ENCODE measurements at places on chromosomes 13 and 19. TPM values are rescaled to one million over a fixed set of nuclear protein-coding genes. Genes with fewer than 3 reads are reported as not detected.

Gene ZNF45
- total RNA-seq: 20.4 TPM

Gene MISP3
- total RNA-seq: 0.49 TPM

Gene FFAR2
- total RNA-seq: not detected

Gene TICAM1
- total RNA-seq: 6.7 TPM

Gene PRR19
- total RNA-seq: 0.32 TPM

Gene HSD17B14
- 14.6 TPM for total RNA-seq

Gene LCP1
- total RNA-seq: 0.61 TPM

Gene SHD
- total RNA-seq: not detected

Gene ZNF284
- total RNA-seq: 3.2 TPM

Gene NECTIN2
- 53.2 TPM for total RNA-seq

Gene PABPC3
- total RNA-seq: 0.12 TPM

Gene PHF11
- total RNA-seq: 20.3 TPM

Gene RPL13A
- total RNA-seq: 1,679 TPM

Gene SKA3
- 15.3 TPM for total RNA-seq

Gene TYROBP
- total RNA-seq: not detected

Gene RFPL4AL1
- total RNA-seq: not detected

Gene OR7D2
- total RNA-seq: not detected

Gene SELENOV
- total RNA-seq: not detected

Gene MUC16
- total RNA-seq: not detected

Gene ZNF528
- total RNA-seq: 42.9 TPM

Gene PCDH9
- 5.7 TPM for total RNA-seq

Gene SLITRK6
- total RNA-seq: 0.12 TPM

Gene RYR1
- under 0.01 TPM for total RNA-seq

Gene CLEC17A
- total RNA-seq: not detected

Gene HOMER3
- 136 TPM for total RNA-seq

Gene ABCC4
- 45.8 TPM for total RNA-seq

Gene SIGLEC9
- total RNA-seq: not detected

Gene SIGLEC11
- total RNA-seq: not detected

Gene CD70
- total RNA-seq: not detected

Gene GIPR
- total RNA-seq: 0.49 TPM

Gene RASL11A
- total RNA-seq: 1.1 TPM

Gene KLF2
- total RNA-seq: 8.4 TPM

Gene CGB2
- not detected for total RNA-seq

Gene RNF225
- total RNA-seq: 0.32 TPM

Gene MCEMP1
- total RNA-seq: not detected

Gene ZNF563
- 1.9 TPM for total RNA-seq

Gene MISP
- under 0.01 TPM for total RNA-seq

Gene PCDH17
- total RNA-seq: 1.3 TPM

Gene LRRC63
- total RNA-seq: under 0.01 TPM

Gene ELSPBP1
- not detected for total RNA-seq

Gene CEACAM21
- total RNA-seq: not detected
